ENCODE measurements at places on chromosomes 6 and 20.

DNA sequence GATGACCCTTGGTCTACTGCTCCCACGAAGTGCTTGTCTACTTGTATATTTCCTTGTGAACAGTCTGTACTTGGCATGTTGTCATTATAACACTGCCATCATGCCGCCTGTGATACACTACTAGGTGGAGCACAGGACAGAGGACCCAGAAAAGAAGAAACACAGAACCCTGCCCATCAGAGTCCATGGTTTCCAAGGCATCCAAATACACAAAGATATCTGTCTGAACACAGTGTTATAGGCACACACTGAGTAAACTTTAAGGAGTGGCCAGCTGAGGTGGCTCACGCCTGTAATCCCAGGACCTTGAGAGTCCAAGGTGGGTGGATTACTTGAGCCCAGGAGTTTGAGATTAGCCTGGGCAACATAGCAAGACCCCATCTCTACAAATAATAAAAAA is 110.5 kb upstream of the SLC2A12 start:
- DNase-seq: no peak

DNA sequence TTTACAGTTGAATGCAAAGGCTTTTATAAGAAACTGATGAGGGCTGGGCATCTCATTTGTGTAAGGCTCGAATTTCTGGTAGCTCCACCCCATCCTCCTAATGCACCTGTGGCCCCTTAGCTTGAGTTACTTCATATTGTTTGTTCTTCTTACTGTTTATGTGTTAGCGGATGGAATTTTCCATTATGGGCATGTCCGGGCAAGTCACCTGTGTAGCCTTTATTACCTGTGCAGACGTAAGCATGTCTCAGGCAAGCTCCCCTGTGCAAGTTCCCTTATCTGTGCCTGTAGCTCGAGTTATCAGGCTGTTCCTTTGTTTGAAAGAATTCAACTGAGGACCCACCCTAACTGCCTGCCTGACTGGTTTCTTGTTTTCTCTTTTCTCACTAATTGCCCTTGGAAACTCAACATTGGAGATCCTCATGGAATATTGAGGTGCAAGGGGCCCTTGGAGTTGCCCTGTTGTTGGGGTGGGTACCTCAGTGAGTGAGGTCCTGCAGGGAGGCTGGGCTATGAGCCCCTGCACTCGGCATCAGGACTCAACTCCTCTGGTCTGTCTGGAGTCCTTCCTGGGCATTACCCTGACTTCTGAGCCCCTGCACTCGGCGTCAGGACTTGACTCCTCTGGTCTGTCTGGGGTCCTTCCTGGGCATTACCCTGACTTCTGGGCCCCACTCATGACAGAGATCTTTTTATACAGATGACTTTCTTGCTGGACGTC is 207.9 kb upstream of the SULF2 start:
- DNase-seq: no peak

GRCh38 chr6:23905133-23905815 is 220.7 kb upstream of the NRSN1 start:
- no peak for DNase-seq

GRCh38 chr6:122798099-122798641 is 9.1 kb downstream of the SMPDL3A start:
- no peak for DNase-seq

DNA sequence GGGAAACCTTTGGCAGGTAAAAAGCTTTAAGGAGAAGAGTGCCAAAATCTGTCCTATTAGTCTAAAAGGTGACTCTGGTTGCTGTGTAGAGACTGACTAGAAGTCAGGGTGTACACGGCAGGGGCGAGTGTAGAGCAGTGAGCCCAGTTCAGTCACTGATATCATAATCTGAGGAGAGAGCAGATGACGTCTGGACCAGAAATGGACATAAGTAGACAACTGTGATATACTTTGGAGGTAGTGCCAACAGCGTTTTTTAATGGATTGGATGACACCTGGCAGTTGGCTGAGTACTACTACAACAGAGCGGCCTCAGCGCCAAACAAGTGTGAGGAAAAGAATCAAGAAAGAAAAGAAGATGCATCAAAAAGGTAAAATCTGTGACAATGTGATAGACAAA is 76.0 kb downstream of the MAP7 start:
- DNase-seq: no peak

DNA sequence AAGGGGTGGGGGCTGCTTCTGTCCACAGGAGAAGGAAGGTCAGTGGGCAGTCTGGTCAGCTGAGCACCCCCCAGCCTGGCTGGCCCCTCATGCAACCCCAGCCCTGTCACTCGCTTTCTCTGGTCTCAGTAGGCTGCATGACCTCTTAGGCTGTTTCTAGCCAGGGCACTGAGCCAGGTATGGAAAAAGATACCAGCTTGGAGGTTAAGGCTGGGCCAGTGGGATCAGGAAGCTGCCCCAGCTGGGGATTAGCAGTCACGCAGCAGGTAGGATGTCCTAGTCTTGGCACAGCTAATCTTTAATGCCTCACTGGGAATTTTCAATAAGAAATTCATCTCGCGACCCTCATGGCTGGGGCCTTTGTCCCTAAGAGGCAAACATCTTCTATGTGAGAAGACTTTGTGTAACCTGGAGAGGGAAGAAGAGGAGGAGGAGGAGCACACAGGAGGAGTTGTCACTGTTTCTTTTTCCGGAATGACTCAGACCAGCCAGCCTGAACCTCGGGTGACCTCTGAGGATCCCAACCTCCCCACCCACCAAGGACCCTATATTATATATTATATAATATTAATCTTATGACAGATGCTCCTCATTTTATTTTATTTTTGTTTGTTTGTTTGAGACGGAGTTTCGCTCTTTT is 2.4 kb upstream of the BPIFA2 start:
- no peak for DNase-seq

DNA sequence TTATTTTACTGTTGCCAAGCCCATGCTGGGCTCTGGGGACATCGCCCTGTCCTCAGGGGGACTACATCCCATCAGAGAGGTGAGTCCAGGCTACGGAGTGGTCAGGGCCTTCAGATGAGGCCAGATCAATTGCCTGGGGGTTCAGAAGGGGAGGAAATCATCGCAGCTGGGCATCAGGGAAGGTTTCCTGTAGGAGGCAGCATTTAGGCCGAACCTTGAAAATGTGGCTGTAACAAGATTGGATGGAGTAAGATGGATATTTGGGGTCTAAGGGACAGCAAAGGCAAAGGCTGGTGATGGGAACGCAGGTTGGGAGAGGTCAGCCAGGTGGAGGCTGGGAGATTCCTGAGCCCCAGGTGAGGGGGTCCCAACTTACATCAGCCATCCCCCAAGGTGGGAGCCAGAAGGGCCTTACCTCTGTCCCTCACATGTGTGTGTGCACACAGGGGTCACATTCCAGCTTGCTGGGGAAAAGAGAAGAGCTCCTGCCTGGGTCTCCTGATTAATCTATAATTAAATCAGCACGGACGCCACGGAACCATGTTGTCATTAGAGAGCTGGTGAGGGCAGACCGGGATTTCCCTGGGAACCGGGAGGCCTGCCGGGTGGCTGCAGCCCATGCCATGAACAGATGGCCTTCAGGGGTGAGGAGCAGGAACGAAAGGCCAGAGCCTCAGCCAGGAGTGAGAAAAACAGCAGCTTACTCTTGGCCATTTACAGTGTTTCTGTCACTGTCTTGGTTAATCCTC is 30.5 kb upstream of the DLGAP4 start:
- DNase-seq: no peak

GRCh38 chr20:19673575-19673974 is 84.5 kb upstream of the RIN2 start:
- no peak for DNase-seq

- DNase-seq: no peak
These were observed 595.0 kb downstream of the PTPRT start for GRCh38 chr20:42594659-42595058.

DNA sequence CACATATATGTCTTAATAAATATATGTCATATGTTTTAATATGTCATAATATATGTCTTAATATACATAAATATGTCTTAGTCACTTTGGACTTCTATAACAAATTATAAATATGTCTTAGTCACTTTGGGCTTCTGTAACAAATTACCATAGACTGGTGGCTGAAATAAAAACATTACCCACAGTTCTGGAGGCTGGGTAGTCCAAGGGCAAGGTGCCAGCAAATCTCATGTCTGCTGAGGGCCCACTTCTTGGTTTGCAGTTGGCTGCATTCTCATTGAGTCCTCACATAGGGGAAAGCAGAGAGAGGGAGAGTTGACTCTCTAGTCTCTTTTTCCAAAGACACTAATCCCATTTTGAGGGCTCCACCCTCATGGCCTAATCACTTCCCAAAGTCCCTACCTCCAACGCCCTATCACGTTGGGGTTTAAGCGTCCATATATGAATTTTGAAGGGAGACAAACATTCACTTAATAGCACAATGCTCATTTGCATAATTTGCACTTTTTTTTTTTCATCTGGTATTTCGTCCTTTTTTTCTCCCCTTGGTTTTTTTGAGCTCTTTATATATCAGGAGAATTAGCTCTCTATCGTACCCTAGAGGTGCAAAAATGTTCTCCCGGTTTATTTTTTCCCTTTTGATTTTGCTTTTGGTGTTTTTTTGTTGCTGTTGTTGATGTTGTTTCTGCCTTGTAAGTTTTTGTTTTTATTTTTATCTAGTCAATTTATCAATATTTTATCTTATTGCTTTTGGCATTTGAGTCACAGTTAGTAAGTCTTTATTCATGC is 266.4 kb downstream of the PLCB1 start:
- no peak for DNase-seq

DNA sequence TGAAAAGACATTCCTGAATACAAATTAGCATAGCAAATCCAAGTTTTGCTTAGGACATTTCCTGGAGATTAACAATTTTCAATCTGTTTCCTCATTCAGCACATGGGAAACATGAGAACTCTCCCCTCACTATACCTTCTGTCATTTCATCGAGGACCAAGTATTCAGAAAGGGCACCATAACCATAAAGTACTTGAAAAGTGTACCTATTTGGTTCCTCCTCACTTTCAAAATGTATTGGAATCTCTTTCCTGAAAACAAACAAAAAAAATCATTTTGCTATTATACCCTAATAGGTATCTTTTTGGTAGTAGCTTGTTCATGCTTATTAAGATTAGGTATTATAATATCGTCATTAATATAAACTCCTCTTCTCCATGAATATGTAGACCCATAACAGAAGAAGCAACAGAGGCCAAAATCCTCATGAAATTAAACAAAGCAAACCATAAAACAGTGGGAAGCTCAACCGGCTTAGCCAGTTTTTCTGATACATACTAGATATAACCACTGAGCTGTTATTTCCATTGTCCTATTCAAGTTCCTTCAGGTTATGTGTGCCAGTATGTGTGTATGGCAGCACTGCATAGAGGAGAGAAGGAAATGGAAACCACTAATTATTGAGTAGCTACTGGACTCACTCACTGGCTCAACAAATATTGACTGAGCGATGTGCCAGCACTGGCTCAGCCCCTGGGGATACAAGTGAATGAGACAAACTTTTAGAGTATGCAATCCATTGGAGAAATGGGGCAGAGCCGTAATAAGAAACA is 274.0 kb downstream of the MAFB start:
- no peak for DNase-seq

DNA sequence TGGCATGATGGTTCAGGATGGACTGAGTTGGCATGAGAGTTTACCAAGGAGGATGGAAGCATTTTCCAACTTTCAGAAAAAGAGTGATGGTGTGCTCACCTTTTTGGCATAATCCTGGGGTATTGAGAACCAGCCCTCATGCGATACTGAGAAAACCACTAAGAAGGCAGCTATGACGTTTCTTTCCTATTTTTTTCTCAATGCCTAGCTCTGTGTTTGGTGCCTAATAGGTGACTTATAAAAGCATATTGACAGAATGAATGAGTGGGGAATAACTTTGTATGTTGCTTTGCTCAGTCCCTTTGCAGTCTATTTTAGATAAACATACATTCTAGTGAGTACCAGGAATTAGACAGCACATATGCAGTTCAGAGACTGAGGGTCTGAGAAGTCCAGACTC is 816.3 kb downstream of the DHX35 start:
- DNase-seq: no peak

GRCh38 chr6:12203001-12203400 is 87.2 kb upstream of the EDN1 start:
- DNase-seq: no peak

DNA sequence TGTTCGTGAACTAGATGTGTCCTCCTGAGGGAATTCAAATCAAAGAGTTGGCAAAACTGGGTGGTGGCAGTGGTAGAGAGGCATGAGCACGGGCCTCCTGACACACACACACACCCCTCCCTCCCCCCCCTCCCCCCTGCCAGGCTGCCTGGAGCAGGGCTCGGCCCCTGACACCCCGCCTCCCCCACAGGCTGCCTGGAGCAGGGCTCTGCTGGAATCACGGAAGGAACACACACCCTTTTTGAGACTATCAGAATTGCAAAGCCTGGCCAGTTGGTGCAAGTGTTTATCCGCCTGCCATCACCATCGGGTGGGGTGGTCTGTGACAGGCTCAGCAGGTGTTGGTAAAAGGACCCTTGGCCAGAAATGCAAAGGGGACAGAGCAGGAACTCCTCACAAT is 59.0 kb downstream of the FAM120B start:
- no peak for DNase-seq

GRCh38 chr6:2103765-2104523 is 141.5 kb downstream of the GMDS start:
- no peak for DNase-seq

DNA sequence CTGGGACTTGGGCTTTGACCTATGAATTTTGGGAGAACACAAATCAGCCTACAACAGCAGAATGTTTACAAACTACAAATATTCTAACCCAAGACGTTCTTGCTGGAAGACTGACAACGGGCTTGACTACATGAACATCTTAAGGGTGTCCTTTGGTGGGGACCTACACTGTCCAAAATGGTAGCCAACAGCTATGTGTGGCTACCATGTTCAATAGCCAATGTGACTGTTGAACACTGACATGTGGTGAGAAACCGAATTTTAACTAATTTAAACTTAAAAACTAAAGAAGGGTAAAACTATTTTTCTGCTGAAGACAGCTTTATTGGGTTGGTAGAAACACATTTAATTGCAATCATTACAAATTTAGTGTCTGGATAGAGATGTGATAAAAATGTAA is 30.1 kb downstream of the LINC00237 start:
- no peak for DNase-seq

DNA sequence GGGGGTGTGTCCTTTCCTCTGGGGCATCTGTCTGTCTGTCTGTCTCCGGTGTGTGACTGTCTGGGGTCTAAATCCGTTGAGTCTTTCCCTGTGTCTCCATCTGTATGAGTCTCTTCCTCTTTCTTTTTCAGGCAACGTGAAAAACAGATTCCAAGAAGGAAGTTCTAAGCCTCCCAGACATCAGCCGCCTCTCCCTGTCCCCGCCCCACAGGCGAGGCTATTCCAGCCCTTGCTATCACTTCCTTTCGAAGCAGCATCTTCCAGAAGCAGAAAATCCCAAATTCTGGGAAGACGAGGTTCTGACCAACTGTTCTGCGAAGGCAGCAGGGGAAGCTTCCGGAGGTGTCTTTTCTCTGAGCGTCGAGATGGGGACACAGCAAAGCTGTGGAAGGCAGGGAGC is 34.0 kb downstream of the PMEPA1 start:
- no peak for DNase-seq

DNA sequence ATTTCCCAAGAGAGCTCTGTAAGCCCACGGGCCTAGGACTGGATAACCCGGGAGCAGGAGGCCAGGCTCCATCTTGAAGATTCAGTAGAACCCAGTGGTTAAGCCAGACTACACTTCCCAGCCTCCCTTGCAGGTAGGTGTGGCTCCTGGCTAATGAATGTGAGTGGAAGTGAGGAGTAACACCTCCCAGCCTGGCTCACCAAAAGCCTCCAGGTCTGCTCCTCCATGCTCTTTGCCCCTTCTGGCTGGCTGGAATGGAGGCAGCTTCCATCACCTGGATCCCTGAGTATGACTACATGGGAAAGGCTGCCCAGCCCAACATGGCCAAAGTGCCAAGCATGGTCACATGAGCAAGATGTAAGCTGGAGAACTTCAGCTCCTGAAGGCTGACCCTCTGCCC is 9.7 kb downstream of the LRRN4 start:
- DNase-seq: no peak

- no peak for DNase-seq
These were observed 24.1 kb downstream of the IL17A start for GRCh38 chr6:52210227-52210626.

Measured in CD4-positive, alpha-beta T cell treated with Interleukin-6 at 100 ng/mL for 8 hours (primary cell).